Brain microvascular endothelial cell (primary cell): ENCODE measurements at places on chromosomes 1 and 21.

DNA sequence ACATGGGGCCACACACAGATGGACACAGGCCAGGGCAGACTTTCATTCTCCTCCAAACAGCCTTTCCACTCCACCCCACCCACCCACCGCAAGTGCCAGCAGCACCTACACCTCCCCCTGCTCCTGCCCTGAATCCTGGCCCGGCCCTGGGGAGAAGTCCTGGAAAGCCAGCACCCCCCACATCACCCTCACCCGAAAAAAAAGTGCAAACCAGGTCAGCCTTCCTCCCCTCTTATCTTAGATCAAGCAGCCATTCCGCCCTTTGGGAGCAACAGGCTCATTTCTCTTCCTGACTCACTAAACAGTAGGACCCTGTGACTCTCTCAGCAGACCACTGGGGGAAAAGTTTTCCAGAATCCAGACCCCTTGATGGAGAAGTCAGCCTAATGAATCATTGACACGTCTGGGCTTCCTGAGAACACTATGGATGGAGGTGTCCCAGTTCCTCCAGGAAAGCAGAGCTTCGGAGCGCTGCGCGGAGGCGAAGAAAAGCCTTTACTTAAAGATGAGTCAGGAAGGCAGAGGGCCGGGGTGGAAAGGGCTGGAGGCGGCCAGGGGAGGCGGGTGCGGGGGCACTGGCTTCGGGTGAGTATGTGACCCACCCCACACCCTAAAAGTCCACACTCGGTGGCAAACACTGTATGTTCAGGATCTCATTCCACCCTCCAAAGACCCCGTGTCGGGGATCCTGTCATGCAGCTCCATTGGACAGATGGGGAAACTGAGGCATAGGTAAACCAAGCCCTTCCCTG is 588.7 kb downstream of the MATN1 start:
- no peak for DNase-seq

DNA sequence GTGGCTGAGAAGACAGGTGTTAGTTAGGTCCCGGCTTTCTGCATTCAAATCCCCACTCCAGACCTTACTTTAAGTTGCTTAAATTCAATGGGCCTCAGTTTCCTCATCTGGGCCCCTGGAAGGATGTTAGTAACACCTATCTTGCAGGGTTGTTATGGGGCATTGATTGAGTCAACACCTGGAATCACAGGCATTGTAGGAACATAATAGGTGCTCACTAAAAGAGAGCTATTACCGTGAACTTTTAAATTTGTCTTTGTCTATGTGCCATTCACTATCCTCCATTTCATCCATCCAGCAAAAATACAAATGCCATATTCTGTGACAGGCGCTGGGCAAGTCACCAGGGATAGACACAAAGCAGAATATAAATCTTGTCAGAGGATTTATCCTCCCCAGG is 10.5 kb upstream of the MAPKAPK2 start:
- DNase-seq = no peak

DNA sequence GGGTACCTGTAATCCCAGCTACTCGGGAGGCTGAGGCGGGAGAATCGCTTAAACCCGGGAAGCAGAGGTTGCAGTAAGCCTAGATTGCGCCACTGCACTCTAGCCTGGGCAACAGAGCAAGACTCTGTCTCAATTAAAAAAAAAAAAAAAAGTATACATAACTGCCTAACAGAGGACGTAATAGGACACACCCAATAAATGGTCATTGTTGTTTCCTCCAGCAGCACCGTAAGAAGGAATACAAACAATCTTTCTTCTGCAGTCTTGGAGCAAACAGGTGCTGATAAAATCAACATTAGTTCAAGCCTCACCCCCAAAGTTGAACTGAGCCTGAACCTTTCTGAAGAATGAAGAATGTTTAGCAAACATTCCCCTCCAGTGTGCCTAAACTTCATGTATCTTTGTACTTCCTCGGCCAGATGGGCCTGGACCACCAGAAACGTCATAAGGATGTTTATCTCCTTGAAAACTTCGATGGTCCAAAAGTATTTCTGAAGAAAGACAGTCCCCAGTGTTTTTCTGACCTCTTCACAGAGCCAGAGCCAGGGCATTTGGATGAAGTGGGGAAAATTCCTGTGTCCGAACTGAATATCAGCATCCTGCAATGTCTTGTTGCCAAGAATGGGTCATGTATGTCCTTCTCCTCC is 136.8 kb upstream of the F3 start:
- DNase-seq = no peak

- DNase-seq = no peak
Measured at GRCh38 chr1:22955146-22955545, 17.5 kb downstream of the LACTBL1 start.

- DNase-seq = no peak
Measured at GRCh38 chr1:196323869-196324268, 284.4 kb downstream of the KCNT2 start.

GRCh38 chr1:214503553-214503952 is 47.8 kb downstream of the PTPN14 start:
- DNase-seq = no peak

DNA sequence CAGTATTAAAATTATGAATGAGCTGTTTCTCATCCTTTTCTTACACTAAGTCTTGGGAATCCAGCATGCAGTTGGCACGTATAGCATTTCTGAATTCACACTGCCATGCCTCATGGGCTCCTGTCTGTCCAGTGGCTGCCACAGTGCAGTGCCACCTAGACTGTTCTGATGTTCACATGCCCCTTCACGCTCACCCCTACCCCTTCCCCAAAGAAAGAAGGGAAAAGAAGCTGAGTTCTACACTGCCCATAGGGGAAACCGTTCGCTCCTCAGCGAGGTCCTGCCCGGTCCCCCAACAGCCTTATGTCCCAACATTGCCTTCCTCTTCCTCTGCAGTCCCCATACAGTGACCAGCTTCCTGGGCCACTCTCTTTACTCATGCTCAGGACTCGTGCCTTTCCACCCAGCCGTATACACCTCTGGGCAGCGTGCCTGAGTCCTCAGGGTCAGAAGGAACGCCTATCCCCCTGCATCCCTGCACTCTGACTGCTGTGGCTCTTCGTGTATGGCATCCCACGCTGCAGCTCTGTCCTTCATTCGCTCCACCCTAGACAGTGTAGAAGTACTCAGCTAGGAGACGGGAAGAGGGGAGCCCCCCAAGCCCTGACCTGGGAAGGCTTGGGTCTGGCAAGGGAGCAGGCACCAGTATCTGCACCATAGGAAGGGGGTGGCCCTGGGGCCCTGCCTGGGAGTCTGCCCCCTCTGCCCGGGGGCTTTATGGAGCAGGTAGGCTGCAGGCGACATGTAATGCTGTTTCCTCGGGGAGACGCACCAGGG is 24.1 kb upstream of the ARF1 start:
- DNase-seq = no peak

GRCh38 chr1:10378081-10378841 is 20.6 kb upstream of the PGD start:
- peak; percentile 93 for DNase-seq

GRCh38 chr1:9942399-9942938 is 722 bp downstream of the LZIC start:
- peak; percentile 56 for DNase-seq

DNA sequence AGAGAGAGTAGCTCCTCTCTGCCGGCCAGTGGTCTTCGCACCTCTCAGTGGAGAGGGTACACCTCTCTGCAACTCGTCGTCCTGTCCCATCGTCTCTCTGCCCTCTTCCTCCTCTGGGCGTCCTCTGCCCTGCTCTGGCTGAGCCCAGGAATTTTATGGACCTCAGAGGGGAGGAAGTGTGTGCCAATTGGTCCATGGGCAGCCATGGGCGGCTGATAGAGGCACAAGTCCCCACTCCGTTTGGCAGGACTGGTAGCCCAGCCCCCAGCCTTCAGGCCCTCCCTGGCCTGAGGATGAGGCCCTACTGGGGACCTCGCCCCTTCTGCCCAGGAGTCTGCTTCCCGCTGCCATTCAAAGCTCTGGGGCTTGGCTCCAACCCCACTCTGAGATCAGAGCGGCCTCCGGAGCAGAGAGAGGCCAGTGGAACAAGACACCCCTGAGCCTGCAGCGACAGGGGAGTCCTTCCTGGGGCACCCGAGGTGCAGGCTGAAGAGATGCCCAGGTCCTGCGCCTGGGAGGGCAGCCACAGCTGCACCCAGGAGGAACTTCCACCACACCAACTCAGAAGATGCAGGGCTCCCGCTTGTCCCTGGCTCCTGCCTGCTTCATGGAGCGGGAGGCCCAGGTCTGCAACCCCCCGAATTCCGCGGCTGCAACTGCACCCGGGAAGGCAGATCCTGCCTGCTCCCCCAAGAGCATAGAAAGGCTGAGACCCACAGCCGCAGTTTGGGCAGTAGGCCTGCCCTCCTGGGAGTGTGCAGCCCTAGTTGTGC is 659.9 kb downstream of the KCNT2 start:
- DNase-seq = no peak

GRCh38 chr1:162994921-162995320 is 74.2 kb upstream of the RGS4 start:
- DNase-seq = no peak

GRCh38 chr1:246170574-246171261 is 336.4 kb downstream of the SMYD3 start:
- DNase-seq = no peak

DNA sequence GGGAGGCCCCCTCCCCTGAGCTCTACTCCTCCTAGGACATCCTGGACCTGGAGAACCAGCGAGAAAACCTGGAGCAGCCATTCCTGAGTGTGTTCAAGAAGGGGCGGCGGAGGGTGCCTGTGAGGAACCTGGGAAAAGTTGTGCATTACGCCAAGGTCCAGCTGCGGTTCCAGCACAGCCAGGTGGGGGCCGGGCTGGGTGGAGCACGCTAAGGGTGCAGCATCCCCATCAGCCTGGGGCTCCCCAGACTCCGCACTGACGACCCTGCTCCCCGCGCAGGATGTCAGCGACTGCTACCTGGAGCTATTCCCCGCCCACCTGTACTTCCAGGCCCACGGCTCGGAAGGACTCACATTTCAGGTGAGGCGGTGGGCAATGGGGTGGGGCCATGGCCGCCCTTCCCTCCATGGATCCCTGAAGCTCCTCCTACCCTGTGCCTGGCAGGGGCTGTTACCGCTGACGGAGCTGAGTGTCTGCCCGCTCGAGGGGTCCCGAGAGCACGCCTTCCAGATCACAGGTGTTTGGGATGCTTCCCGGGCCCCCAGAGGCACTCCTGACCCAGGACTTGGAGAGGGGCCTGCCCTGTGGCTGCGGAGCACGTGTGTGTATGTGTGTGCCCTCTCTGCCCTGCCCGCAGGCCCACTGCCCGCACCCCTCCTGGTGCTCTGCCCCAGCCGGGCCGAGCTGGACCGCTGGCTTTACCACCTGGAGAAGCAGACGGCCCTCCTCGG is 4.1 kb downstream of the PLEKHN1 start:
- DNase-seq = no peak

DNA sequence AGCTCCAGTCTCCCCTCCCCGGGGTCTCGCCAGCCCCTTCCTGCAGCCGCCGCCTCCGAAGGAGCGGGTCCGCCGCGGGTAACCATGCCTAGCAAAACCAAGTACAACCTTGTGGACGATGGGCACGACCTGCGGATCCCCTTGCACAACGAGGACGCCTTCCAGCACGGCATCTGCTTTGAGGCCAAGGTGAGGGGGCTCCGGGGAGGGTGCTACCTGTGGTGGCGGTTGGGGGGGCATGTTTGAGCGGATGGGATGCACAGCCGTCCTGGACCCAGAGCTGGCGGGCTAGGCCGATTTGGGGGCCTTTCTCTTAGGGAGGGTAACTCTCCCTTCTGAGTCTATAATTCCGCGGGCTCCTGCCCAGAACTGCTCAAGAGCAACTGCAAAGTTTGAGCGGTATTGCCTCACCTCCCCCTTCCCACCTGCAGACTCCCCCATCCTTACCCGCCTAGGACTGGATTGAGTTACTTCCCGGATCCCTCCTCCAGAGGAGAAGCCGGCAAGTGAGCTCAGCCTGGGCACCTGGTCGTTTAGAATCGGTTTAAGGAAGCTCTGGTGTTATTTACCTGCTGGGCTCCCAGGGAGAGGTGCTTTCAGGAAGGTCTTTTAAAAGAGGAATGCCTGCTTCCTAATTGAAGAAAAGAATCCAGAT is 730 bp downstream of the NOS1AP start:
- no peak for DNase-seq

- peak; percentile 75 for DNase-seq
Measured at GRCh38 chr1:25182629-25183028, 49.7 kb downstream of the SYF2 start.

DNA sequence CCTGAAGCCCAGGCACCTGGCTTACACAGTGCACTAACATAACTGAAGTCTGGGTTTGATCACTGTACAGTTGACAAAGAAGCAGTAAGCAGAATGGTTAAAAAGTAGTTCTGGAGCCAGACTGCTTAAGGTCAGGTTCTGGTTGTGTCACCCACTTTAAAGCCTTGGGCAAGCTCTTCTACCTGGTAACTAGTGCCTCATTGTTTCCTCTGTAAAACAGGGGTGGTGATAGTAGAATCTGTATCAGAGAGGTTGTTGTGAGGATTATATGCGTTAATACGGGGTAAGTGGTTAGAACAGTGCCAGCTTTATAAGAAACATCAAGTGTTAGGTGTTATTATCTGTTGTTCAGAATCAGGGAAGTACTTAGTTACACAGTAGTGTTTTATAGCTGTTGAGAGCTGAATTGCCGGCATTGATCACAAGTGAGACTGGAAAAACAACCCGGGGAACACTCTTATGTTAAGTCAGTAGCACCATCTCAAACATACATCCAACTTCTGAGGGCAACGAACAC is 3.7 kb downstream of the BACH1 start:
- DNase-seq = no peak

- no peak for DNase-seq
Measured at GRCh38 chr1:94827434-94827833, 7.3 kb downstream of the SLC44A3 start.

DNA sequence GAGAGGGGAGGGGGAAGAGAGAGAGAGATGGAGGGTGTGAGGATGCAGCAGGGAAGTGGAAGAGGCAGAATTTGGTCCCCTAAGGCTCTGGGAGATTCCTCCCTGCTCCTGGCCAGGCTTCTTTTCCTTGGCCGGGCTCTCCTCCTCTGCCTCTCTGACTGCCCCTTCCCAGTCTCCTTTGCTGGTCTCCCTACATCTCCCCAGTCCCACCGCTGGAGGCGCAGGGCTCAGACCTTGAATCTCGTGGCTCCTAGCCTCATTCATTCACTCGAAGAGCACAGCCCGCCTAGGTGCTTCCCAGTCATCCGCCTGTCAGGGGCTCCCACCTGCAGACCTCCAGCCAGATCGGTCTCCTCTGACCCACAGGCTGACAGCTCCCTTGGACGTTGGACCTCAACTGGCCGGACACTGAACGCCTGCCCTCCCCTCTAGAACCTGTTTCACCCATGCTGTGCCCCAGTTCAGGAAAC is 76.5 kb downstream of the VWA5B1 start:
- DNase-seq = peak; percentile 25

DNA sequence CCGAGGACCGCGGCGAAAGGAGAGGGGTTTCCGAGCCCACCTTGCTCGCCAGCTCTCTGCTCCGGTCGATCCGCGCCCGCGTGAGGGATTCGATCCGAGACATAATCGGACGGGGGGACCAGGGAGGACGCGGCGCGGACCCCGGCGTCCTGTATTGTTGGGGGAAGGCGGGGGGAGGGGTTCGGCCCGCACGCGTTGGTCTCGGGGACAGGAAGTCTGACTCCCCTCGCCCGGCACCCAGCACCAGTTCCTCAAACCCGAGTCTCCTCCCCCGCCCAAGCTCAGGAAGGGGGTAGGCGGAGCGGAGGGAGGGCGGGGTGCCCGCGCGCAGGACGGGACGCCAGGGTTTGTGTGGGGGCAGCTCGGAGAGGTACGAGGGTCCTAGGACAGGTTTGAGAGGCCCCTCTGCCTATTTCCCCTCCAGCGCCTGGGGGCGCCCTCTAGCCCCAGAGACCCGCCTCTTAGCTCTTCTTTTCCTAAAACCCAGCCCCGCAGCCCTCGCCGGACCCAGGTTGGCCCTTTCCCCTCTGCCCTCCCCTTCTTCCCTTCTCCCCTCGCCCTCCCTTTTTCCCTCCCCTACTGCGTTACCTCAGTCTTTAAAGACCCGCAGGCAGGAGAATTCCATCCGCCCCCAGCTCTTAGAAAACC is at the start of gene ARHGEF2:
TSS of gene ARHGEF2 (minus strand) at position 223 of the 648 bp plus-strand sequence. CDS start at position 103, 120 bp downstream.
- DNase-seq = no peak
